ENCODE measurements at places on chromosomes 13 and 19.

DNA sequence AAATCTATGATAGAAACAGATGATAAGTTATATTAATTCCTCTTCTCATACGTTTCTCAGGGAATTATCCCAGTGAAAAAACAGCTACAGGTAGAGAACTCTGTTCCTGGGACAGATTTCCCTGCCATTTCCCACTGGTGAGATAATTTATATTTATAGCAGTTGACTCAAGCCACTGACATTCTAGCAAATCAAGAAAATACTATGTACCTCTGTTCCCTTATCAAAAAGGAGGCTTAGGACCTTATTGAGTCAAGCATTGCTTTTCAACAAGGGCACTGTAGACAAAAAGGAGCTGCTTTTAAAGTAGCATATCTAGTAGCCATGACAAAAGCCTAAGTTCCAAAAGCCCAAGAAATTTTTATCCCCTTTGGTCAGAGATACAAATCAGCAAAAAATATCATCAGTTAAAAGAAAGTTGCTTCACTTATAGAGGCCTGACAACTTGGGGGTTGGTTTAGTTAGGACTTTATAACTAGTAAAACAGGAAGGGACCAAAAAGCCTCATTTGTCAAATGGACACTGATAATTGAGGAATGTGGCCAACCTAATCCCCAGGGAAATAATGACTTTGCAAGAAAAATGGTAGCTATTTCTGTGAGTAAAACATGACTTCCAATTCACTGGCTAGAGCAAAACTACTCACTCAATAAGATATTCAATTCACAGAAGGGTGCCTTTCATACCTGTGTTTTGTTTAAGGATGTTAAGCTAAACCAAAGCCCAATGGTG lies 652.5 kb downstream of the SLITRK1 start:
- no peak for DNase-seq

- no peak for DNase-seq
These were observed at the start of gene IGFL4 for GRCh38 chr19:46040952-46041500. IGFL4 (minus strand) TSS chr19:46041002; CDS start chr19:46040962, 40 bp downstream.

- no peak for DNase-seq
These were observed 58.5 kb downstream of the SCGB2B2 start for GRCh38 chr19:34618410-34618809.

DNA sequence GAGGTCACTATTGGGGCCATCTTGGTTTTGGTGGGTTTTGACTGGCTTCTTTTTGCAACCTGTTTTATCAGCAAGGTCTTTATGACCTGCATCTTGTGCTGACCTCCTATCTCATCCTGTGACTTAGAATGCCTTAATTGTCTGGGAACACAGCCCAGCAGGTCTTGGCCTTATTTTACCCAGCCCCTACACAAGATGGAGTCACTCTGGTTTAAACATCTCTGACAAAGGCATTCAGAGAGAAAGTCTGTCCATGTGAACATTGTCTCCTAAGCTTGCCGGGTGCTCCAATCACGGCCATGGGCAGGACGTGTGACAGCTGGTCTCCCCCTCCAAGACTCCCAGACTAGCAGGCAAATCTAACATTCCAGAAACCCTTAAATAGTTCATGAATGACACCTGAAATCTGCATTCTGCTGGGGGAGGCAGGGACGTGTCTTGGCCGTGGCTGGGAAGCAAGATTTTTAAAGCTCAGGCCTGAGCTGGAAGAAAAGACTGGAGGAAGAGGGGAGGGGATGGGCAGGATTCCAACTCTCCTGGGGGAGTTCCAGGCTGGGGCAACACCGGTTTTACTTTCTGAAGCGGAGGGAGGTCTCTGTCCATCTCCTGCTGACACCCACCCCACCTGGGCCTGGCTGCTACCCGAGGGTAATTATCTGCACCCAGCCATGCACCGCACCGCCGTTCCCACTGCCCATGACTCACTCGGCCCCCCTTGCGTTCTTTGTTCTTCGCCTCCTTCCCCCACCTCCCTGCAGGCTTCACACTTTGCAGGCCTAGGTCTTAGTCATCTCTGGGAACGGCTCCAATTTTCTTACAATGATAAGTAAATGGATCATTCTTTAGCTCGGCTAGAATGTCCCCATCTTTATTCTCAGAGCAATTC lies 11.6 kb upstream of the OR1M1 start:
- DNase-seq = no peak

GRCh38 chr13:109288151-109288709 lies 498.2 kb downstream of the IRS2 start:
- no peak for DNase-seq

DNA sequence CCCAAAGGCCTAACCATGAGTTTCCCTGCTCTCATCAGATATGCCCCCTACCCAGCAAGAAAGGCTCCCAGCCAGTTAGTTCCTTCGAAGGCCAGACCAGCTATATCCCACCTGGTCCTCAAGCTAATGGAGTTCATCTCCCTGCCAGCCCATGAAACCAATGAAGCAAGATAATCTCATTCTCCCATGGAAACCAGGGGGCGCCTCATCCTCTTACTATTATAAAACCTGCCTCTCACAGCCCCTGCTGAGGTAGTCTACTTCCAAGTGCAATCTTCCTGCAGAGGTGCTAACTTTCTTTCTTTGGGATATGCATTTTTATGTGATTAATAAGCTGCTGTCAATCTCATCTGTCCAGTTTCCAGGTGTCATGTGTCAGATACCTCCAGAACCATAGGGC lies 34.0 kb upstream of the ZNF573 start:
- DNase-seq = no peak

DNA sequence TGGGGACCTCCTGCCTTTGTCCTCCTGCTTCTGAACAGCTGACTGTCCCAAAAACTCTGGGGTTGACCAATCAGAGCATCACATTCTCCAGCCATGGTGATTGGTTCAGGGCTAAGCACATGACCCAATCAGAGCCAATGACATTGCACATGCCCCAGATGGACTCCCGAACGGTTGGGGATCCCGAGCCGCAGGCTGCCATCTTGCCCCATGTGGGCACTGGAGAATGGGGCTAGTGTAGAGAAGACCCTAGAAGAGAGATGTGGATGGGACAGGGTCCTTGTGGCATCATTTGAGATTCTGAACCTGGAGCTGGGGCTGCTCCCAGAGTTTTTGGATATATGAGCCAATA lies 31.3 kb upstream of the PEPD start:
- DNase-seq = no peak

DNA sequence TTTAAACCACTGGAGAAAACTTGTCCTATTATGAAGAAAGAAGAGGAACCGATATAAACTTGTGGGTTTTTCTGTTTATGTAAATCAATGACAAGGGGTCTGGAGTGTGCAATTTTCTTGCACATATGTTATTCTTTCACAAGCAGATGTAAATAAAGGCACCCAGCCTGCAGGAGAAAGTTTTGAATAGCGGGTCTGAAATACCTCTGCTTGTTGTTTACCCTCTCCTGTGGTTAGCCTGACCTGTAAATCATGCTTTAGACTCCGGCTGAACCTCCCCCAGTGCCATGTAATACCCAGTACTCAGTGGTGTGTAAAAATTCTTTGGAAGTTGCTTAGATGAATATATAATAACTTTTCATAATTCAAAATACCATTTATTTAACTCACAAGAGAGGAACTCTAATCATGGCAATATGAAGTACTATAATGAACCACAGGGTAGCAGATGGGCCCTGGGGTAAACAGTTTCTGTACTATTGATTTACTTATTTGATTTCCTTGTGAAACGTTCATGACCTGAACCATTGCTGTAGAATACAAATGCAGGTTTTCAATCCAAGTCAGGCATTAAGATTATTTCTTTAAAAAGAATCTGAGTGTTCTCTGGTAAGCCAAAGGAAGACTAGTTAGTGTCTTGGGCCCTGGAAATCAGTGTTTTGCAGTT lies 245.1 kb downstream of the LMO7 start:
- no peak for DNase-seq

DNA sequence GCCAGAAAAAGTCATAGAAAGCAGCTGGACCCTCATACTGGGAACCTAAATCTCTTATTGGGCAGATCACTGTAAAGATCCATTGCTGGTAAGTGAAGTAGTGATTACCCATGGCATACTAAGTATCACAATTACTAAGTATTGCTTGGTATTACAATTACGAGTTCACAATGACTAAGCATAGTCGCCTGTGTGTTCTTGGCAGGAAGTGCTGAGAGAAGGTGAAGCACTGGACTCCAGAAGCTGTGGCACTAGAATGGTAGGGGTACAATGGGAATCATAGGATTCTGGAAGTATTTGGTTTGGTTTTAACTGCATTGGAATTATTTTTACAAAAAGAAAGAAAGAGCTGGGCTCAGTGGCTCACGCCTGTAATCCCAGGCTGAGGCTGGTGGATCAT lies 20.3 kb downstream of the LGALS16 start:
- DNase-seq = no peak

GRCh38 chr19:510606-511100 lies 3.4 kb downstream of the TPGS1 start:
- peak; percentile 84 for DNase-seq

- DNase-seq = no peak
These were observed 5.6 kb upstream of the CCDC70 start for GRCh38 chr13:51856027-51856736.

- DNase-seq = peak; percentile 8
These were observed 76.6 kb upstream of the KLF12 start for GRCh38 chr13:74210693-74211393.

DNA sequence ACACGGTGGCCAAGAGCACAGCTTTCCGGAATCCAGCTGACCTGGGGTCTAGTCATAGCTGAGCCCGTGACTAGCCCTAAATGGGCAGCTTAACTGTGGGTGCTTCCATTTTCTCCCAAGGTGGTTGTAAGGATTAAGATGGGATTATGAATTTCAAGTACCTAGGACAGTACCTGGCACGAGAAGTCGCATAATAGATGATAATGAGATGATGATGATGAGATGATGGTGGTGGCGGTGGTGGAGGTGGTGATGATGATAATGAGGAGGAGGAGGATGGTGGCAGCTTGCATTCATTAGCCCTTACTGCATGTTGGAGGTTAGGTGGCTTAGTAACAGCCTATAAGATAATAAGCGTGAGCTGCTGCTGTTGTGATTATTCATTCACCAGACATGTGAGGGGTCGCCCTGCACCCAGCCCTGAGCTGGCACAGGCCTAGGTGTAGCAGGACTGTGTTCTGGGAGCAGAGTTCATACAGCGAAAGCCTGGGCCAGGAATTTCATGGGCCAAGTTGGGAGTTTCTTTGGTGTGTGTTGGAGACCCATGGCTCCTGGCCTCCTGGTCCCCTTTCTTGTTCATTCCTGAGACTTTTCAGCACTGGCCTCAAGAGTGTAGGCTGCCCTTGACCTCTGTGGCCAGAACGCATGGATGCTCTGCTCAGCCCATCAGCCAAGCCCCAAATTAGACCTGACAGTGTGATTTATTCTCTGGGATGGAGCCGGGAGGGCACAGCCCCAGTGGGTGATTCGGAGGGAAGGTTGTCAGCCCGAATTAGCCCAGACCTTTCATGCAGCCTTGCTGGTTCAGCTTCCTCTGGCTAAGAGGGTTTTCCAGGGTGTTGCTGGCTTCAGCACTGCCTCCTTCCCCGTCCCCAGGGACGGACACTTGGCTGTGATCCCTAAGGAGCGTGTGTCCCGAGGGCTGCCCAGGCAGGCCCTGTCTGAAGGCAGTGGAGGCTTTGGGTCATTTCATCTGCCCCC lies 128.8 kb downstream of the SIPA1L3 start:
- DNase-seq = no peak

GRCh38 chr13:100811024-100811865 lies 136.7 kb upstream of the TMTC4 start:
- DNase-seq = no peak

DNA sequence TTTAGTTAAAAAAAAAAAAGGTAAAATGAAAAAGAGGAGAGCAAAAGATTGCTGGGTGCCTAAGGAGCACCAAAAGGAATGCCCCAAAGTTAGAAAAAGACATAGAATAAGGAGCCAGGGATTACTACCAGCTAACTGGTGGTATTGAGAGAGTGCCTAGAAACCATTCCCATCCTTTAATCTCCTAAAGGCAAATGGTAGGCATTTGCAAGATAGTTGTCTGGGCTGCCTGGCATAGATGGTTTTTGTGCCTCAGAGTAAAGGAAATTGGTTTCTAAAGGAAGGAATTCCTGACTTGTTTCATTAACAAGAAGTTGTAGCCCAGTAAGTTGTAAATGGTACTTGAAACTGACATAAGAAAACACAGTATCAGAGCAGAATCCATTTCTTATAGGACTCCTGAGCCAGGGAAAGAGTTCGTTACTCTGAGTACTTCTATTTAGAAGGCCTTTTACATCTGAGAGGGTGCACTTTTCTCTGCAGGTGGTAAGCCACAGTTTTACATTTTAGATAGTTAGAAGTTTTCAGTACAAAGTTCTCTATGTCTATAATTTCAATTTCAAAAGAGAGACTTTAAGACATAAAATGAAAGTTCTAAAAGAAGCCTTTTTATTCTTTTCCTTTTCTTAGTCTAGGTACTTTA lies 92.6 kb downstream of the OLFM4 start:
- no peak for DNase-seq

DNA sequence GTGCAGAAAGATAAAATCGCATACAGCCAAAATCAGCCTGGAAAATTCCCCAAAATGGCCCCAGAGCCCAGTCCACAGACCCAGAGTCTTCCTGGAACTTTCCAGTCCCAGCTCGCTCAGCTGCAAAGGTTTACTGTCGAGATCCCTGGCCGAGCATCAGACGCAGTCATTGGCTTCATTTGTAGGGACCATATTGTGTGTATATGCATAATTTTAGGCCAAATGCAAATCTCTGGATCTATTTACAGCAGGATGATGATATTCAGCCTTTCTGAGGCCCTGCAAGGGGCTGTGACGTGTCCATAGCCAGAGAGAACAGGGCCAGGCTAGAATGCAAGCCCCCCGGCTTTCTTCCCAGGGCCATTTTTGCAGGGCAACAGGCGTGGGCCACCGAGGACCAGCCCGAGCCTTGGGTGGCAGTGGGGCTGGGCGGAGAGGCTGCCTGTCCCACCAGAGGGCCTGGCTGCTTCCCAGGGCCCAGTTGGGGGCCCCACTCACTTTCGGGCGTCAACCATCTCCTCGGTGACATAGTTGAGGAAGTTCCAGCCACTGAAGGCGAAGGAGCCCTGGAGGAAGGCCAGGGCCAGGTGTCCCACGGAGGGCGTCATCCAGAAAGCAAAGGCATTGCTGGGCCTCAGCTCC lies 13.7 kb downstream of the SLC7A10 start:
- DNase-seq = no peak

DNA sequence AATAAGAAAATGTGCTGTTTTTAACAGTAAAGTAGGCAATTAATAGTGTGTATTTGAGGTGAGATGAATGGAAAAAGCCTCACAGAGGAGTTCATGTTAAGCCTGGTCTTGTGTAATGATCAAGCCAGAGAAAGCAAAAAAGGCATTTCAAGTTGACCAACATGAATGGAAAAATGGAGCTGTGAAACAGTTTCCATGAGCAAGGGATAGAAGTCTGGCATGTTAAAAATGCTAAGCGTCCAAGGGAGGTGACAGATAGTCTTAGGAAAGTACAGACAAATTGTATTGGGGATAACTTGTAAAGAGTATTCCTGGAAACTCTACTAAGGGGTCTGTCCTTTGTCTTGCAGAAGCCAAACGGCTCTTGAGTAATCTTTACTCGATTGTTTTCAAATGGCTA lies 506.8 kb upstream of the ATXN8OS start:
- DNase-seq = no peak

Measured in NCI-H1694 (cell line).